ENCODE measurements at places on chromosomes 2 and 18.

GRCh38 chr2:209977386-209978239 is 24.8 kb upstream of the RPE start:
- DNase-seq: peak; percentile 60

GRCh38 chr18:10416065-10416464 is 38.4 kb upstream of the APCDD1 start:
- no peak for DNase-seq

GRCh38 chr2:69827796-69828540 is 1.5 kb upstream of the GMCL1 start:
- no peak for DNase-seq

DNA sequence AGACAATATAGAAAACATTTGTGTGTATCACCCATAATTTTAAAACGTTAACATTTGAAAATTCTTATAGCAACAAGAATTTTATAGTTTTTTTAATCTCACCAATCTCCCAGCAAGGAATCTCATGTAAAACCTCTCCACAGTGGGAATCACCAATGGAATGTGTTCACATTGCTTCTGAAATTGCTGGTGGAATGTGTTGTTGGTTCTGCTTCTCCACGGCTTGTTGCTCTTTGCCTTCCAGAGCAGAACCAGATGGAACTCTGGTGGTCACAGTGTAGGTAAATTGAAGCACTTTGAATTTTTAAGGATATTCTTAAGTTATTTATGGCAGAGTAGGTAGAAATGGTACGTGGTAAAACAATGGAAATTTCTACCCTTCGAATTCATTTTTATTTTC is 35.1 kb downstream of the DCAF17 start:
- DNase-seq: peak; percentile 15

DNA sequence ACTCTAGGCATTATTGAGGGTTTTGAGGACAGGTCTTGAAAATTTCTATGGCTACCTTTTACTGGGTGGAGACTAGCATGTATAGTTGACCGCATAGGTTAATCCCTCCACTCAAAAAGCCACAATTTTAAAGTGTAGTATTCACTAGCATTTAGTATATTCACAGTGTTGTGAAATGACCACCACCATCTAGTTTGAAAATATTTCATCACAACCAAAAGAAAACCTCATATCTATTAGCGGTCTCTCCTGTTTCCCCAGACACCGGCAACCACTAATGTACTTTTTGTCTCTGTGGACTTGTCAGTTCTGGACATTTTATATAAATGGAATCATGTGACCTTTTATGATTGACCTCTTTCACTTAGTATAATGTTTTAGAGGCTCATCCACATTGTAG is 53.9 kb downstream of the MSH2 start:
- DNase-seq: no peak

- no peak for DNase-seq
These were observed 16.8 kb downstream of the WDFY1 start for GRCh38 chr2:223928113-223929006.

All from kidney (tissue), 22 donors.